ENCODE measurements at places on chromosomes 2 and 18.

DNA sequence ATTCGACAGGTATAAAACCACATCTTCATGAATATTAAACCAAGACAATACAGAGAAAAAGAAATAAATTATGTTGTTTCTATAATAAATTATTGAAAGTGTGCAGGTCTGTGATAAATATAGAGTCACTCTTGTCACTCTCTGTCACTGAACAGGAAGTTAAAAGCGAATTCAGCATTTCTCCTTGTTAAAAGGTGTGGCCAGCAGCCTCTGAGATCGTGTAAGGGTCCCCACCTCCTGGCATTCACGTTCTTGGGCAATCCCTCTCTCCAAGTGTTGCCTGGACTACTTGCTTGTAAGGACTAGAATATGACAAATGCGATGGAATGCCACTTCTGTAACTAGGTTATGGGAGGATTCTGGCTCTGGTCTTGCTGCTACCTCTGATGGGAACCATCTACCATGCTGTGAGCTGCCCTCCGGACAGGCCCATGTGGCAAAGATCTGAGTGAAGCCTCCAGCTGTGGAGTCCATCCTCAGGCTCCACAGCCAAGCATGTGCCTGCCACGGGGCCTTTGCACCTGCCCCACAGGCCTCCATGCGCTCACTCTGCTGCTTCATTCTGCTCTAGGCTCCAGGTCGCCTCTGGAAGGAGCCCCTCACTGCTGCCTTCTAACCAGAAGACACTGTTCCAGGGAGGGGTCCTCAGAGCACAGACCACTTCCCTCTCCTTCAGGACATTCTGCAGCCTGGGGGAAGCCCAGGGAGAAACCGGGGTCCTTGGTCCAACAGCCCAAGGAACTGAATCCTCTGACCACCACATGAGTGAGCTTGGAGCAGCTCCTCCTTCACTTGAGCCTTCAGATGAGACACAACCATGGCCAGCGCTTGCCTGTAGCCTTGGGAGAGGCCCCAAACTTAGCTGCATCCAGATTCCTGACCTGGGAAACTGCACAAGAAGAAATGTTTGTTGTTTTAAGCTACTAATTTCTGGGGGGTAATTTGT lies 202.9 kb upstream of the HDAC4 start:
- no peak for DNase-seq

DNA sequence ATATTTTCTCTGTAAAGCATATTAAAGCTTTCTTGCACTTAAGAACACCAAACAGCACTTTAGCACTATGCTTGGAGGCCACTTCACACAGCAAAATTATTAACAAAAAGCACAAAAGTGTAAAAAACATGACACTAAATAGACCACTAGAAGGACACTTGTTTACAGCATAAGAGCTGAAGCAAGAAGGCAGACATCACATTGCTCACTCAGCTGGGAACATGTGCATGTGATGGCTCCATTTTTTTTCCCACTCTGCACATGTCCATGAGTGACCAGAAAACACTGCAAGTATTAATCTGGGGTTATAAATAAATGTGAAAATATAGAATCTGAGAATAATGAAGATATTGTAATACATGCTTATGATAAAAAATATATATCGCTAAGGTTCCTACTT lies 103.1 kb upstream of the MAPRE2 start:
- DNase-seq = no peak

GRCh38 chr2:1806254-1806653 lies 61.9 kb upstream of the PXDN start:
- no peak for DNase-seq

DNA sequence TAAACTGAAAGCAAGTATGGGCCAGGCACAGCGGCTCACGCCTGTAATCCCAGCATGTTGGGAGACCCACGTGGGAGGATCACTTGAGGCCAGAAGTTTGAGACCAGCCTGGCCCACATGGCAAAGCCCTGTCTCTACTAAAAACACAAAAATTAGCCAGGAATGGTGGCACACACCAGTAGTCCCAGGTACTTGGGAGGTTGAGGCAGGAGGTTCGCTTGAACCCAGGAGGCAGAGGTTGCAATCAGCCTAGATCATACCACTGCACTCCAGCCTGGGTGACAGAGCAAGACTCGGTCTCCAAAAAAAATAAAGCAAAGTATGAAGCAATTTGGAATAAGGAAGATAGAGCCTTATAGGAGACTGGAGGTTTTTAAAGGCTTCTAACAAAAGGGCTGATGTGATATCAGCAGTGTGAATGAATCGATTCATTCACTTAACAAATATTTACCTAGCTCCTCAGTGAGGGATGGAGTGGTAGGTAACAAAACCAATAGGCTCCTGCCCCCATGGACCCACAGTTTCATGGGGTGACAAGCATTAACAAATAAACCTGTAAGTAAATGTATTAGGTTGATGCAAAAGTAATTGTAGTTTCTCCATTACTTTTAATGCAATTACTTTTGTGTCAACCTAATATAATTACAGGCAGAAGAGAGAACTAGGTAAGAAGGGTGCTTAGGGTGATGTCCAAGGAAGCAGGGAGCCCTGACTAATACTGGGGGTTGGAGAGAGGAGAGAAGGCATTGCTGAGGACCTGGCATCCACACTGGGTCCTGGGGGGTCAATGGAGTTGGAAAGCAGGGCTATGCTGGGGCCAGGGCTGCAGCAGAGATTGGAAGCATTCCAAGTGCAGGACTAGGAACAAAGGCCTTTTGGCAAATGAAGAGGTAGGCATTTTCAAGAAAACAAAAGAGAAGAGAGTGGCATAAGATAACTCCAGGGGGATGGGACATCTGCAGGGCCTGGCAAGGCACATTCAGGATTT lies 195.4 kb upstream of the ARL4C start:
- DNase-seq = no peak

GRCh38 chr2:84811839-84812431 lies 68.9 kb downstream of the TRABD2A start:
- no peak for DNase-seq

- no peak for DNase-seq
These were observed 264.1 kb downstream of the TRIB2 start for GRCh38 chr2:12980817-12981216.

DNA sequence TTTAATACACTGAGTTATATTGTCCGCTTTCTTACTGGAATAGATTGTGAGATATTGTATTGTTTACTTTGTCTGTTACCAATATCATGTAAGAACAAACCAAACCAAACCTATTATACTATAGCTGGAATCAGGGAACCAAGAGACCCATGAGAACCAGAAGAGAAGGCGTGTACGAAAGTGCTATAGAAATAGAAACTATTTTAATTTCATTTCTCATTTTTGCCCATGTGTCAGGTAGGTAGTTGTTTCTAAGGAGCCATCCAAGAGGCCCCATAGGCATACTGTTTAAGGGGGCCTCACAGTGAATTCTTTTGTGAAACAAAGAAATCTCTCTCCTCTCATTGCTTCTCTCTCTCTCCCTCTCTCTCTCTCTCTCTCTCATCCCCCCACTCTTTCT lies 363.6 kb downstream of the RNF144A start:
- DNase-seq = no peak

- no peak for DNase-seq
These were observed 33.6 kb downstream of the ZCCHC2 start for GRCh38 chr18:62556397-62556796.

- DNase-seq = peak; percentile 23
These were observed 70.4 kb downstream of the KIAA1328 start for GRCh38 chr18:36899289-36899688.

DNA sequence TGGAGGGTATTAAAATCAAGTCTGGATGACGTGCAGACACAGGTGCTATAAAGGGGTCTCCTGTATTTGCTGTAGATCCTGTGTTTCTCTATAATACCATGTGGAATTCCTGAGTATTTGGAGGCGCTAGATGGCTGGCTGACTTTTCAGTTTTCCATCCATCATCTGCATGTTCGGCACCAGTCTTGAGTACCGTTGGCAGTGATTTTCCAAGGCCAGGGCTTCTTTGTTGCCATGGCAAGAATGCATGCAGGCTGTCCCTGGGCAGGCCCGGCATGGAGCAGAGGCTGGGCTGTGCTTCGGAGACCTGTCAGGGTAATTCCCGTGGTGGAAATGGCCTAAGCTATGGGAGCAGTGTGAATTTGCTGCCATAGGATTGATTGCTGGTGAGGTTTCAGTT lies 405.9 kb upstream of the HS6ST1 start:
- no peak for DNase-seq

GRCh38 chr2:68809324-68810240 lies 61.6 kb downstream of the BMP10 start:
- no peak for DNase-seq

GRCh38 chr2:121081701-121082100 lies 203.3 kb downstream of the TFCP2L1 start:
- DNase-seq = no peak

DNA sequence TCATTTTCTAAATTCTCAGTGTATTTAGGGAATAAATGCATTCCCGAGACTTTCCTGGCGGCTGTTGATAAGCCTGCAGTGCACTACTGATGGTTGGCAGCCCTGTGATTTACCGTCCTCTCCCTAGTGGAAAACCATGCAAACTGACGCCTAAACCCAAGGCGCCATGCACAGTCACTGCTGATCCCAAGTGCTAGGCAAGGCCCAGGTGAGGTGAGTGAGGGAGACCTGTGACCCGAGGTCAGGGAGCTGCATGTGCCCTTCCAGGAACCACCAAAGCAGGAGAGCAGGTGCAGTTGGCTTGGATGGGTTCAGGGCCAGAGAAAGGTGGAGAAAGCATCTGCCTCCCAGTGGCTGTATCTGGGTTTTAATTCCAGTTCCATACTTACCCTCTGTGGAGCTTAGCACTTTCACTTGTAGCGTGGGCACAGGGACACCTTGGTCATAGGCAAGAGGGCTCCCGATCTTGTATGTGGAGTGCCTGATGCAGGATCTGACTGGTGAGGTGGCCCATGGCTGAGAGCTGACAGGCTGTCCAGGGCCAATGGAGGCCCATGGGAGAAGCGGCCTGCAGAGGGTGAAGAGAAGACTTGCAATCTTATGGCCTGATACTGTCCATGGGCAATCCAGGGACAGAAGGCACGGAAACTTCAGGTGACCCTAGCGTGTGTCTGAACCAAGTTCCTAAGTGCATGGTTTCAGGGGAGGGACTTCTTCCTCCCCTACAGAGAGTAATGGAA lies 131.3 kb downstream of the SH3RF3 start:
- DNase-seq = no peak

DNA sequence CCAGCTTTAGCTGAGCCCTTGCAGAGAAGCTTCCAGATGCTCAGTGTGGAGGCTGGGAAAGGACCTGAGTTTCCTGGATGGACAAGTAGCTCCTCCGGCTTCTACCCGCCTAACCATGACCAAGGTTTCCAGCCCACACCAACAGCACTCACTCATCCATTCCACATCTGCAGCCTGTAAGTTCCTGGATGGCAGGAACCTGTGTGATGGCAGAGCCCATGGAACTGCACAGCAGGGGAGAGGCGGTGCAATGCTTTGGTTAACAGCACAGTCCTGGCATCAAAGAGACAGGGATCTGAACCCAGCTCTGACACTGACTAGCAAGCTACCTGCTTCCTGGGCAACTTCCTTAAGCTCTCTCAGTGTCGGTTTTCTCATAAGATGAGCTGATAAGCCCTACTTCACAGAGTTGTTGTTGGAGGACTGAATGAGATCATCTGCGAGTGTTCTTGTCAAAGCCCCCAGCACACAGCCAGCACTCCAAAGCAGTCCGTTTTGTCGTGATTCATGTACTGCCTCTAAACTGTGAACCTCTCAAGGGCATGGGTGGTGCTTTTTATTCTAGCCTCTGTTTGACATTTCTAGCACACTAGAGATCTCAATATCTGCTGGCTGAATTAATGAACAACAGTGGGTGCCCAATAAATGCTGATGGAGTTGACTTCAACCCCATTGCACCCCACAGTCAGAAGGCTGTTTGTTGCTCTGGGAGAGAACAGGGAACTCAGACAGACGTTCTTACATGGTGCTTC lies 41.6 kb upstream of the OTOF start:
- no peak for DNase-seq

- no peak for DNase-seq
These were observed 109.4 kb downstream of the KCTD1 start for GRCh38 chr18:26438980-26439379.

- DNase-seq = peak; percentile 15
These were observed 41.3 kb downstream of the RRM2 start for GRCh38 chr2:10163498-10164486.

DNA sequence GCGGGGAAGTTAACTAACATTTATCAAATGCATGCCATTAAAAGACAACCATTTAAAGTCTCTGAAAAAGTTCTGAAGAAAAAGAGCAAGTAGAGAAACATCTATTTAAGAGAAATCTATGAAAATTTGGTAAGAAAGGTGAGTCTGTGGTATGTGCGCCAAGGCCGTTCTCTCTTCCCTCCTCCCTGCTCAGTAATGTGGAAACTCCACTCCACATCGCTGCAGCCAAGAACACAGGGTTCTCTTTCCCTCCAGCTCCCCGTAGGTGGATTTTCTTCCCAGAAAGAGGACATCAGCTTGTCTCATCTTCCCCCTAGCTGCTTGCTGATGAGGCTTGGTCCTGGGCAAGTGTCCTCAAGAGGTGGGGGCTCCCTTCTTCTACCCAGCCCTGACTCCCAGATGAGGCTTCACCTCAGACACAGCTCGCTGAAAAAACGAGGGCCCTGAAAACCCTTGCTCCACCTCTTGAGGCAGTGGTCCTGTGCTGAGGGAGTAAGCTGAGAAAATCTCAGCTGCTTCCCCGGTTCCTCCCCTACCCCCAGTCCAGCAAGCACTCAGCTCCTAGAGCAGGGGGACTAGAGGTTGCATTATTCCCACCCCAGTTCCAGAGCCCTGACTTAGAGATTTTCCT lies 45.8 kb upstream of the PTPRM start:
- no peak for DNase-seq

- DNase-seq = peak; percentile 53
These were observed 423 bp upstream of the TTC27 start for GRCh38 chr2:32627441-32627813.

DNA sequence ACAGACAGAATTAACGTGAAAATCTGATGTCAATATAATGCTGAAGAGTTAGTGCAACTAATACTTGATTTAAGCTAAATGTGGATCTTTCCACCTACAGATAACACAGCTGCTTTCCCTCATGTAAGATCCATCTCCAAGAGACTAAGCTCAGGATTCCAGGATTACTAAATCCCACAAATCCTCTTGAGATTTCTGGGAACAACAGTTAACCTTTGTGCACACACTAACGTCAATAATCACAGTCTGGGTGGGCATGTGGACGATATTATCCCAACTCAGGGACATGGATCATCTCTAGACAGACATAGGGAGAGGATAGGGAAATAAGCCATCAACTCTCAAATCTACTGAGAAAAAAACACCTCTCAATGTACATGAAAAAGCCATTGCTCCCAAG lies 432.6 kb downstream of the SATB2 start:
- no peak for DNase-seq

DNA sequence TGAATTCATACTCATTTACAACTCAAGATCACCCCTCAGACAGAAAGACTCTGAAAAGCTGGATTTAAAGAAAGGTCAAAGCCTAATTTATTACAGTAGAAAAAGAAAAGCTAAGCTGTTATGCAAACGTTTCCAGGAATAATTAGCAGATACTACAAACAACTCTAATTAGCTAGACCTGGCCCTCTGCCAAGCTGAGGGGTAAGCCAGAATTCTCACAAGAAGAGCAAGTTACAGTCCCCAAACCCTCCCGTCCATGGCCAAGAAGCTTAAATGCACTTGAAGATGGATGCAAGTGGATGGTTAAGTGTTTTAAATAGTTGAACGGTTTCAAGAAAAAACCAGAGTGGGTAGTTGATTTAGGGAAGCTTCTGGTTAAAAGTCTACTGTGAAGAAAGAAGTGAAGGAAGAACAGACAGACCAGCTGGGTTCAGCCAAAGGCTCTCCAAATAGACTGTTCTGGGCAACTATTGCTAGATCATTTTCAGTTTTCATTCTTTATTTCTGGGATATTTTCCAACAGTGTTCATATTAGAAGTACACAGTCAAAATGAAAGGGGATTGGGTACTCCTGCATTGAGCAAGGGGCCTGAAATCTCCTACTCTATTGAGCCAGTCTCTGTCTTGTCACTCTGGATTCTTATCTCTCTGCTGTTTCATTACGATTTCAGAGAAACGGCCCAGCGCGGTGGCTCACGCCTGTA lies 4.8 kb downstream of the LMAN2L start:
- DNase-seq = no peak

All from fibroblast of pulmonary artery (primary cell).